ENCODE measurements at places on chromosomes 1 and 21. TPM values are rescaled to one million over a fixed set of nuclear protein-coding genes. Genes with fewer than 3 reads are reported as not detected.

The TUFT1 gene
- total RNA-seq = 16.8 TPM

The TRAPPC10 gene
- 28.5 TPM for total RNA-seq

The LHX8 gene
- not detected for total RNA-seq

The TFF1 gene
- total RNA-seq = not detected

The PRAMEF18 gene
- not detected for total RNA-seq

The TARBP1 gene
- total RNA-seq = 20.3 TPM

The OLIG2 gene
- total RNA-seq = not detected

GRCh38 chr1:184743062-184743756 is 11.4 kb downstream of the EDEM3 start:
- no peak for DNase-seq

DNA sequence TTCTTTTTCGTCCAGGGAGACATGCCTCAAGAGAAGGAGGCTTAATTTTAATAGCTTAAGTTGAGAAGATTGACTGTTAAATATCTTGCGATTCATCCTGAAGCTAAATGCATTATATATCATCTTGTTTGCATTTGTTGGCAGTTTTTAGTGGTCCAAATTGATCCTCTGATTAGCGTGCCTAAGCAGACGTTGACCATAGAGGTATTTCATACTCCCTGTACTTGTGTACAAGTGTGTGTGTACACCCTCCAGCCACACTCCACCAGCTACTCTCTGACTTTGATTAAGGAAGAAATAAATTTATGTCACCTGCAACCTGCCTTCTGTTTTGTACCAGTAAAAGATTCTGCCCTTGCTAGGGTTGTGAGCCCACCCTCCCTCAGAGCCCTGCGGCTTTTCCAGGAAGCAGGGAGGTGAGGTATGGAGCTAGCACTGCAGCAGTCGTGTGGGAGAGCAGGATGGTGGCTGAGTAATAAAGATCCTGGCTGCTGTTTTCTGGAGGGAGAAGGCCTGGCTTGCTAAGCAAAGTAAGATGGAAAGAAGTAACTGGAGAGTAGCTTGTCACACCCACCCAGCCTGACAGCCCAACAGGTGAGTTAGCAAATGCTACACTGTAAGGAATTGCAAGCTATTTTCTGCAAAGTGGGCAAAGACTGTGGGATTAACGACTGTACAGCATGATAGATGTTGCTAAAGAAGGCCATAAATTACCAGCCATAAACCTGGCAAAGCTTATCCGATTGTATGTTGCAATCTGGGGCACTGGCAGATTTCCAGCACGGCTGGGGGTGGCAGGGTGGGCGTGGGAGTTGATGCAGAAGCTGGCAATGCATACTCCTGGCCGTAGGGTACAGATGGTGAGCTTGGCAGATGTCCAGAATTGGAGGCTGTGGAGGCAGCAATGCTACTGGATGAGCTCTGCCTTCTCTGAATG is 170.2 kb downstream of the TNR start:
- peak; percentile 56 for DNase-seq

GRCh38 chr1:10384219-10384618 is 14.6 kb upstream of the PGD start:
- no peak for DNase-seq

- no peak for DNase-seq
Measured at GRCh38 chr21:46205166-46205565, 20.9 kb upstream of the SPATC1L start.

GRCh38 chr1:220689666-220690065 is 497 bp upstream of the C1orf115 start:
- DNase-seq = no peak

DNA sequence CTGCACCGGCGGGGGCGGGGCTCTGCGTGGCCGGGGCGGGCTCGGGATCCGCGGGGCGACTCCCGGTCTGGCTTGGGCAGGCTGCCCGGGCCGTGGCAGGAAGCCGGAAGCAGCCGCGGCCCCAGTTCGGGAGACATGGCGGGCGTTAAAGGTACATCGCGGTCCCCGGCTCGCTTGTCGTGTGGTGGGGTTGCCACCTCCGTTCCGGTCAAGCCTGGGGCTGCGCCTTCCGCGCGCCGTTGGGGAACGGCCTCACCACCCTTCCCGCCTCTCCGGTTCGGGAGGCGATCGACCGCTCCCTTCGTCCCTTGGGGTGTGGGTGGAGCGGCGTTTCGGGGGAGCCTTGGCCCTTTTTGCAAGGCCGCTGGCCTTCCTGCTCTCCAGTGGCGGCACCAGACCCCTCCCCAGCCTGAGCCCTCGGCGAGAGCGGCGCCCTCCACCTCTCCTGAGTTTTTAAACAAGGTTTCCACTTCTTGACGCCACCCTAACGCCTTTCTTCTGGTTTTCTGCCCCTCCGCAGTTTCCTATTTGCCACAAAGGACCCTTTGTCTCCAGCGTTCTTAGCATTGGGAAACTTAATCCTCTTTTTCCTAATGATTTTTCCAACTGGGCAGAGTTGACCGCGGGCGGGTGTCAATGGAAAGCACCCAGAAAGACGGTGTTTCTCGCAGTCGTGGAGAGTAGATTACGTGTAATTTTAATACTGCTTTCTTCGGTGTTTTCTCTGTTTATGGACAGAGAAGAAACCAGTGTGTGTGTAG is at the start of the genes LEPR and LEPROT:
Gene LEPR (plus strand): TSS at position 79 of the 761 bp plus-strand sequence. CDS start 144,898 bp downstream, outside the sequence.
Gene LEPROT (plus strand): TSS at position 79 of the 761 bp plus-strand sequence. CDS start 57 bp downstream, at position 136.
- DNase-seq = no peak

DNA sequence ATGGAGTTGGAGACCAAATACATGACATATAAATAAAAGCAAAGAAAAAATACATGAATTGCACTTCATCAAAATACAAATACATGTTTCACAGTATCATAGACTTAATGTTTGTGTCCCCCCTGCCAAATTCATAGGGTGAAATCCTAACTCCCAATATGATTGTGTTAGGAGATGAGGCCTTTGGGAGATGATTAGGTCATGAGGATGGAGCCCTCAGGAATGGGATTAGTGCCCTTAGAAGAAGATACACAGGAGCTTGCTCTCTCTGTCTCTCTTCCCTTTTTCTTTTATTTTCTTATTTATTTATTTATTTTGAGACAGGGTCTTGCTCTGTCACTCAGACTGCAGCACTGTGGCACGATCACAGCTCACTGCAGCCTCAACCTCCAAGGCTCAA is 26.0 kb upstream of the FAM131C start:
- DNase-seq = no peak

GRCh38 chr1:111990878-111991718 is 1.6 kb upstream of the KCND3 start:
- peak; percentile 12 for DNase-seq

DNA sequence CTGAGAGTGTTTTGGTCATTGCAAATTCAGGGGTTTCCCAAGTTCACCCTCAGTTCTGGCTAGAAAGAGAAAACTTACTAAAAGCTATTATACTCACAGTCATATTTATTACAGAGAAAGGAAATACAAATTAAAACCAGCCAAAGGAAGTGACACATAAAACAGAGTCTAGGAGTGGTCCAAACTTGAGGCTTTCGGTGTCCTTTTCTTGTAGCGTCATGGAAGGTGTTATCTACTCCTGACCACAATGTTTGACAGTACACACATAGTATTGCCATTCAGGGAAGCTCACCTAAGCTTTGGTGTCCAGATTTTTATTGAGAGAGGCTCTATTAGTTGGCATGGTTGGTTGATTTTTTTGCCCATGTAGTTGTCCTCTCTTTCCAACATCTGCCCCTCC is 59.0 kb downstream of the SLC35A3 start:
- DNase-seq = no peak

GRCh38 chr1:39757501-39757900 is 13.6 kb downstream of the OXCT2 start:
- no peak for DNase-seq

- no peak for DNase-seq
Measured at GRCh38 chr1:170326186-170326585, 180.4 kb downstream of the NTMT2 start.

GRCh38 chr1:10132316-10132715 is 78.1 kb upstream of the KIF1B start:
- DNase-seq = no peak

GRCh38 chr1:24155011-24155782 is 12.3 kb upstream of the IL22RA1 start:
- DNase-seq = no peak

DNA sequence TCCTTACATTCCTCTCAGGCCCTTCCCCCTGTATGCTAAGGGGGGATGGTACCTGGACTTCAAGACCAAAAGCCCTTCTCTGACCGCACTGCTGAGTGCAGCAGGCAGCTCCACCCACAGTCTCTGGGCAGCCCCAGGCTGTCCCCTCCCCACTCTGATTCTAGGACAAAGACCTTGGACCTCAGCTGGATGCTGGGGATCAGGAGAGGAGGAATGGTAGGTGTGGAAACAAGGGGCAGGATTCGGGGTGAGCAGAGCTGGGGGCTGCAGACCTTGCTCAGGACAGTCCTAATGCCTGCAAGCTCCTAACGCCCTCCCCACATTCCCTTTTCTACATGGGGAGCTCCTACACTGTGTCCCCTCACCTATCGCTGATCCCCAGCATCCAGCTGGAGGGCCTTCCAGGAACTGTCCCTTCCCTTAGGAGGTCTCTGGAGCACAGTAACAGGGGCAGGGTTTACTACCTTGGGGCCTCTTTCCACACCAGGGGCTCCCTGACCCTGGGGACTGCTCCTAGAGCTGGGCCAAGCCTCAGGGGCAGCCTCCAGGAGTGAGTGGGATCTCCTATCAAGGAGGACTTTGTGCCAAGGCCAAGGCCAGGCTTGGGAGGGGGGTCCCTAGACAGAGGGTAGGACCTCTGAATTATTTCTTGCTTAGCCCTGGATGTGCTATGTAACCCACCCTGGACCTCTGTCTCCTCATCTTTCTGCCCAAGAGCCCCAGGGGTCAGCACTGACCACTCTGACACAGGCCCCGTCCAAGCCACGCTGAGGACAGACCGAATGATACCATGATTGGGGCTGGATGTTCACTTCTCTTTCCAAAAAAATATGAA is 5.6 kb downstream of the CLDN19 start:
- DNase-seq = no peak

DNA sequence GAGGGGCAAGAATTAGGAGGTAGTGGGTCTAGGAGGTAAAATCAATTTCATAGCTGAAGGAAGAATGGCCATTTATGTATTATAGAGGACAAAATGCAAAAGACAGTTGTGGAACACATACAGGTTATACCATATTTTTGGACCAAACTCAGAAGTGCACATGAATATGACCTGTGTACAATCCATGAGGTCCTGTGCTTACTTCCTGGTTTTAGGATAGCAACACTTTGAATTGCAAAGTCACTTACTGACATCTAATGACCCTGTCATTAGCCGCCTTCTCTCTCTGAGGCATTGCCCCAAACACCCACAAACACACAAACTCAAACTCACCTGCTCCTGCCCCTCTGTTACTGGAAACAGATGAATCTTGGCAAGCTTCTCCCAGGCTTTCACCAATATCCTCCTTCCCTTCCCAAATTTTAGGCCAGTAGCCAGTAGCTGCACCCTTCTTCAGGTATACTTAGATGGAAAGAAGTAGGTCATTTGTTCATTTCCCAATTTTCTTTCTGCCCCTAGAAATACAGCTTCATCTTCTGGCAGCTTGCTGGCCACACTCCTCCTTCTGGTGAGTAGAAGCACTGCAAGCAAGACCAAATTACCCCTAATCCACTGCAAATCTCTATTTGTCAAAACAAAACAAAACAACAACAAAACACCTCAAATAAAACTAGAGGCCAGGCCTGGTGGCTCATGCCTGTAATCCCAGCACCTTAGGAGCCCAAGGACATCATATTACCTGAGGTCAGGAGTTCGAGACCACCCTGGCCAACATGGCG is 13.7 kb upstream of the RPL5 start:
- DNase-seq = peak; percentile 48

GRCh38 chr21:26389971-26390641 is 183.0 kb downstream of the CYYR1 start:
- peak; percentile 44 for DNase-seq

- DNase-seq = no peak
Measured at GRCh38 chr1:221418346-221418745, 323.5 kb downstream of the DUSP10 start.

DNA sequence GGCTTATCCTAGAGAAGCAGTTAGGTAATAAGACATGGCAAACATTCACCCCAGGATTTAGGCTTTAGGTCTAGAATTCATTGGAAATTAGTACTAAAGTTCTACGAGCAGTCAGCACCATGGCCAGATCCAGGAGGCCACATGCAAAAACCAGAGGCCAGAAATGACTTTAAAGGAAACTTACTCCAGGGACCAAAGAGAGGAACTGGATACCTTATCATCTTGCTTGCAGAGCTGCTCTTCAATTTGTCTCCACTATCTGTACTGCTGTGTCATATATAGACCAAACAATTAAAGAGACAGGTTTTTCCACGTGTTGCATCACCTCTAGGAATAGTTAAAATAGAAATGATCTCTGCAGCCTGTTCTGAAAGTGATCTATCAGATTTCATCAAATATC is 127.8 kb downstream of the LMX1A start:
- DNase-seq = no peak

Measured in fibroblast of villous mesenchyme (primary cell).